ENCODE measurements at places on chromosomes 11 and 22. TPM values are rescaled to one million over a fixed set of nuclear protein-coding genes. Genes with fewer than 3 reads are reported as not detected.

The NCR3LG1 gene
- total RNA-seq: 14.4 TPM

The PANX3 gene
- total RNA-seq: not detected

The PKP3 gene
- total RNA-seq: 1.2 TPM

The PAMR1 gene
- 33.9 TPM for total RNA-seq

The SLC1A2 gene
- 0.39 TPM for total RNA-seq

The TSSK2 gene
- total RNA-seq: not detected

The TBC1D10A gene
- 18.0 TPM for total RNA-seq

The BEST1 gene
- total RNA-seq: 3.8 TPM

The FREY1 gene
- 2.2 TPM for total RNA-seq

The MAPK8IP1 gene
- total RNA-seq: 8.3 TPM

The HPX gene
- total RNA-seq: 2.2 TPM

The CALCA gene
- total RNA-seq: 0.22 TPM

The RGL4 gene
- not detected for total RNA-seq

The NRIP3 gene
- total RNA-seq: 10.2 TPM

The AMOTL1 gene
- 39.7 TPM for total RNA-seq

The TMEM121B gene
- total RNA-seq: 0.13 TPM

The CCS gene
- 39.3 TPM for total RNA-seq

The DMC1 gene
- total RNA-seq: 10.3 TPM

The ENDOD1 gene
- total RNA-seq: 65.3 TPM

The TM7SF2 gene
- total RNA-seq: 8.5 TPM

The LDLRAD3 gene
- 14.8 TPM for total RNA-seq

The FTH1 gene
- total RNA-seq: 1,512 TPM
